Muscle of leg (tissue), 16 donors: ENCODE measurements at places on chromosomes 12 and 14. TPM values are rescaled to one million over a fixed set of nuclear protein-coding genes. Genes with fewer than 3 reads are reported as not detected.

DNA sequence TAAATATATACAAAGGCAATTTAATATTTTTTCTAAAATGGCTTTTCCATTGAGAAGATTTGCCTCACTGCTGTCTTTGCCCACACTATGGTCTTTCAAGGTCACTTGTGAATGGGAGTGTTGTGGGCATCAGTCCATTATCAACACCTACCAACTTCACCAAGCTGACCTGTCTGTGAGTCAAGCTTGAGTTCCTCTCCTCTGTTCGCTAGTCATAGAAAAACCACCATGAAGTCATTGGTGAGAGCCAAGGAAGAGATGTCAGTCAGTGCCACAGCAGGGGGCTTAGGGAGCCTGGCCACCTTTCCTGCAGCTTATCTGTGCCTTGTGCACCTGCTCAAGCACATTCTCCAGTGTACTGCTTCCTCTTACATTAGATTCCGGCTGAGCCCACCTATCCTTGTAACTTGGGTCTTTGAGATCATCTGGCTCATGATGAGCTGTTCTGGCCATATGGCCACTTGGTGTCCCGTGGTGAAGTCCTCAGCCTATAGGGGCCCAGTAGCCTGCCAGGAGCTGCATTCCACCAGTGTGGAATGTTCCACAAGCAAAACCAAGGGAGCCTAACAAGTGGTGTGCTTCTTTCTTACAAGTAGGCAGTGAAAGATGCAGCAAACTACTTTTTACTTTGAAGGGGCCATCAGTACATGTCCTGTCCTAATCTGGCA, 80.8 kb upstream of the C12orf71 start:
- DNase-seq: no peak

GRCh38 chr12:8832500-8832899, 10.1 kb downstream of the A2ML1 start:
- no peak for DNase-seq

GRCh38 chr12:43653289-43653915, 101.4 kb upstream of the ADAMTS20 start:
- DNase-seq: no peak

GRCh38 chr12:6463216-6463615, 7.3 kb downstream of the VAMP1 start:
- no peak for DNase-seq

DNA sequence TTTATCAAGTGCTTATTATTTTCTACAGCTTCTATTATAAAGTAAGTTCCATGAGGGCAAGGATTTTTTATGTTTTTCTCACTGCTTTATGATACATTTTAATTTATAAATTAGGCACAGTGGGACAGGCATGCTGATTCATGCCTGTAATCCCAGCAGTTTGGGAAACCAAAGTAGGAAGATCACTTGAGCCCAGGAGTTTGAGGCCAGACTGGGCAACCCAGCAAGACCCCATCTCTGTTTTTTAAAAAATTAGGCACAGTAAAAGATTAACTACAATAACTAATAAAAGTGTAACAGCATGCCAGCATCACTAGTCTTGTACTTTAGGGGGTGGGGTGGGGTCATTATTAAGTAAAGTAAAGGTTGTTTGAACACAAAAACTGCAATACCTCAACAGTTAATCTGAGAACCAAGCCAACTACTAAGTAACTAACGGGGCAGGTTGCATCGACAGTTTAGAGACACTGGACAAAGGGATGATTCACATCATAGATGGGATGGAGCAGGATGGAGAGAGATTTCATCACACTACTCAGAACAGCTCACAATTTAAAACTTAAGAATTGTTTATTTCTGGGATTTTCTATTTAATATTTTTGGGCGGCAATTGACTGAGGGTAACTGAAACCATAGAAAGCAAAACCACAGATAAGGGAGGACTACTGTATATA, 119.5 kb downstream of the PLEKHA5 start:
- DNase-seq: no peak

OTUB2 gene
- 0.59 TPM for polyA plus RNA-seq

SETD1B gene
- 10.4 TPM for polyA plus RNA-seq

ADCY4 gene
- 14.7 TPM for polyA plus RNA-seq
